ENCODE measurements at places on chromosomes 7 and 10.

DNA sequence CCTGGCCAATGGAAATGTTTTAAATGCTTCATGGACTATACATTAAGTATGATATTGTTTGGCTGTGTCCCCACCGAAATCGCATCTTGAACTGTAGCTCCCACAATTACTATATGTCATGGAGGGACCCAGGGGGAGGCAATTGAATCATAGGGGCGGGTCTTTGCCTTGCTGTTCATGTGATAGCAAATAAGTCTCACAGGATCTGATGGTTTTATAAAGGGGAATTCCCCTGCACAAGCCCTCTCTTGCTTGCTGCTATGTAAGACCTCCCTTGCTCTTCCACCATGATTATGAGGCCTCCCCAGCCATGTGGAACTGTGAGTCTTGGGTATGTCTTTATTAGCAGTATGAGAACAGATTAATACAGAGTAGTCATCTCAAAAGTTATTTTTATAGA lies 32.4 kb upstream of the GRB10 start:
- no peak for DNase-seq

- no peak for DNase-seq
Measured at GRCh38 chr7:12066521-12066920, 144.6 kb upstream of the TMEM106B start.

GRCh38 chr10:131533846-131534526 lies 222.5 kb upstream of the TCERG1L start:
- DNase-seq, result no peak

DNA sequence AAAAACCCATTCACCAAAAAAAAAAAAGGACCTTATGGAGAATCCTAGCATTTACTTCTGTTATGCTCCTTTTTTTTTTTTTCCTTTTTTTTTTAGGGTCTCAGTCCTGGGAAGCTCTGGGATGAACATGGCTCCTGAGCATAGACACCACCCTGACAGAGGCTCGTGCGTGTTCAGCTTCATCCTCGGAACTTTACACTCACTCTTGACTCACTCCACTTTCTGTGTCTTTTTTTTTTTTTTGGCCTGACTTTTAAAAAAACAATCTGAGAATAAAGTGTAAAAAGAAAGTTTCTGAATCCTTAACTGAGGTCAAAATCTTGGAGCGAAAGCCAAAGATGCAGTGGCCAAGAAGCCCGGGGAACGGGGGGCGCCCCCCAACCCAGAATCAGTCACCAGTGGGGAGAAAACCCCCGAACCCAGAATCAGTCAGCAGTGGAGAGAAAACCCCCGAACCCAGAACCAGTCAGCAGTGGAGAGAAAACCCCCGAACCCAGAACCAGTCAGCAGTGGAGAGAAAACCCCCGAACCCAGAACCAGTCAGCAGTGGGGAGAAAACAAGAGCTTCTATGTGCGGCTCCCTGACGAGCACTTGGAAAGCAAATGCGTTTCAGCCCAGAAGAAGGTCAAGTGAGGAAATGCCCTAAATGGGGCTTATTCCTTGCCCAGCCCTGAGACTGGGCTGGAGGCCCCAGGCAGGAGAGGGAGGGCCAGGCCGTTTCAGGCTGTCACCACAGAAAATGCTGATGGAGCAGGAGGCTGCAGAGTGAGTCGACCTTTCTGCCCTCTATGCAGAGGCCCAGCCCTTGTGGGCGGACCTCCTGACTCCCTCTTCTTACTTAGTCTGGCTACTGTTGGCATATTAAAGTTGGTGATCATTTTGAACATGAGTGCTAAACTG lies 19.0 kb upstream of the PFKP start:
- DNase-seq, result no peak

DNA sequence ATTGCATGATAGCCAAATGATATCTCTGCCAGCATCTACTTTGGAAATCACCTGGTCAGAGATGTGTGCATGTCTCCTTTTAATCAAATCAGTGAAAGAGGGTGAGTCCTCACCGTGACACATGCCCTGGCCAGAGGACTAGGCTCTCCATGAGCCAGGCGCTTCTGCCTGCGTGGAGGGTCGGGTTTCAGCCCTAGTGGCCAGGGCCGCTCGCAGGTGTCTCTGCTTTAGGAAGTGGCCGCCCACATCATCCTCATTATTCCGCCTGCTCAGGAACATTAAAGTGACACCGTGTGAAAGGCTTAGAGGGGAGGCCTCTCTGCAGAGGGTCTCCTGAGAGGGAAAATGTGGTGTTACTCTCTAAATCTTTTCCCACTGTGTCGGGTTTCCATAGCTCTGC lies 173.6 kb upstream of the PRKCQ start:
- no peak for DNase-seq

DNA sequence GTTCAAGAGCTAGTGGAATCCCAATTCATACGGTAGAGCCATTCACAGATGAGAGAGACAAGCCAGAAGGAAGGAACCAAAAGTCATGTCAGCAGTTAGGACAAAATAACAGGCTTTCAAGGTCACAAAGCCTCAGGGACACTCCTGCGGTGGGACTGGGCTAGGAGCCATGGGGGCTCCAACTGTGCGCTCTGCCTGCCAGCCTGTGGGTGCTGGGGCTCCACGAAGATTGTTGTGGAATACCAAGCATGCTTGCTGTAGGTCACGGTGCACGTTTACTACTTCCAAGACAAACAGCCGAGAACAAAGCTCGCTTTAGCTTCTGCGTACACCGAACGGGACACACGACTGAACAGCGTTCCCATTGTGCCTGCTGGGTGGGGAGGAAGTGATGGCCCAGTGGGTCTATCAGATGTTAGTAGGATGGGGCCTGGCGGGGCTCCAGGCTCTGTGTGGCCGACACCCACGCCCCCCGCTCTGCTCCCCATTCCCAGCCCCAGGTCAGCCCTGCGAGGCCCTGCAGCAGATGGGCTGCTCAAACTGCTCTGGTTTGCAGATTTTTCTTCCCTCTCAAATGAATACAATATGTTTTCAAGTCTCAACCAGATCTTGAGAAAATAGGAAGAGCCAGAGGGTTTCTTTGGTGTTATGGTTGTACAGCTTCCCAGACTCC lies 158.9 kb downstream of the EGFR start:
- DNase-seq, result no peak

- no peak for DNase-seq
Measured at GRCh38 chr7:49527182-49527581, 246.3 kb upstream of the VWC2 start.

- DNase-seq, result no peak
Measured at GRCh38 chr7:133183042-133183794, 69.7 kb upstream of the EXOC4 start.

DNA sequence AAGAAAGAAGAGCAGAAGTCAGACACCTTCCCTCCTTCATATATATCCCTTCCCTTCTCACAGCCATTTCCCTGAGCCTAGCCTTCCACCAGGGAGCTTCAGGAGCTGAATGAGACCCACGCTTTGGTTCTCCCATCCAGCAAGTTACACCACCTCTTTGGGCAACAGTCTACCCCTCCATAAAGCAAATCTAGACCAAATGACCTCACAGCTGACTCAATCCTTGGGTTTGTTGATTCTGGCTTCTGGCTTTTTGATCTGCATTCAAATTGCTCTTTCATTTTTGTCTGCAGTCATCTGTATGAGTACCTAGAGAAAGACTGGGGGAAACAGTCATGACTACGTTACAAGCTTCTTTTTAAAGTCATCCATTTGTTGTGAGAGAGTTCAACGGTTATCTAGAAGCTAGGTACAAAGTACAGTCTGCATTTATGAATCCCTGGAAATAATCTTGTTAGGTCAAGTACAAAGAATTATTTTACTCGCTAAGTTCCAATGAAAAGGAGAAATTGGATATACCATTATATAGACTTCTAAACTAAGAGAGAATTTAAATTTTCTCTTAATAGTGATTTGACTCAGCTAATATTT lies 86.3 kb downstream of the RAB11FIP2 start:
- DNase-seq, result no peak

- DNase-seq, result no peak
Measured at GRCh38 chr7:156889089-156889488, 3.9 kb downstream of the LMBR1 start.

- DNase-seq, result no peak
Measured at GRCh38 chr7:91694351-91694841, 186.1 kb downstream of the MTERF1 start.

GRCh38 chr10:88802523-88803285 lies at the start of gene LIPM:
Gene LIPM, plus strand, starts transcription at chr10:88802730. Its CDS starts 167 bp downstream, at chr10:88802897.
- DNase-seq, result no peak

GRCh38 chr7:85023066-85023712 lies 163.7 kb downstream of the SEMA3D start:
- no peak for DNase-seq

DNA sequence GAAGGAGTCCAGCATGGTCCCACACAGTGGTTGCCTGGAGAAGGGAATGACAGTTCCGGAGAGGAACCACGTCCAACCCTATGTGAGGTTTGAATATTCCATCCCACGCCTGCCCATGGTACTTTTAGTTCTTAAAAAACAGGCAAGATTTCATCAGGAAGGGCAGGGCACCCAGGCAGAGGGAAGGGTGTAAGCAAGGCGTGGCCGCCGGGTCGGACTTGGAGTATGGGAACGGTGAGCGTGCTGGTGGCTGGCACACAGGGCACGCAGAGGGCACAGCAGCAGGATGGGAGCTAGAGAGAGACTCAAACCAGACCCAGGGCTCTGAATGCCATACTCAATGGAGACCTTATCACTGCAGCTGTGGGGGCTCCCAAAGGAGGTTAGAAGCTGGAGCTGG lies 34.3 kb downstream of the FAM53B start:
- no peak for DNase-seq

DNA sequence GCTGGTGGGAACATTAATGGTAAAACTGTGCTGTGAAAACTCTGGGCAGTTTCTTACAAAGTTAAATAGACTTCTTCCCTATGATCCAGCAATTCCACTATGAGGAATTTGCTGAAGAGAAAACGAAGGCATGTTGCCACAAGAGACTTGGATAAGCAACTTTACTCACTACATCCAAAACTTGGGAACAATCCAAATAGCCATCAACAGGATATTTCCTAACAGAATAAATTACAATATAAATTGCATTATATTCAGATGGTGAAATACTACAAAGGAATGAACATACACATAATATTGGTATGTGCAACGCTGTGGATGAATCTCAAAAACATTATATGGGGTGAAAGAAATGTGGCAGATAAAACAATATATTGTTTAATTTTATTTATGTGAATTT lies 21.4 kb upstream of the MKI67 start:
- DNase-seq, result no peak

- DNase-seq, result no peak
Measured at GRCh38 chr10:31253237-31253636, 65.8 kb upstream of the ZEB1 start.

GRCh38 chr10:100141446-100142087 lies 44.3 kb downstream of the ERLIN1 start:
- no peak for DNase-seq

DNA sequence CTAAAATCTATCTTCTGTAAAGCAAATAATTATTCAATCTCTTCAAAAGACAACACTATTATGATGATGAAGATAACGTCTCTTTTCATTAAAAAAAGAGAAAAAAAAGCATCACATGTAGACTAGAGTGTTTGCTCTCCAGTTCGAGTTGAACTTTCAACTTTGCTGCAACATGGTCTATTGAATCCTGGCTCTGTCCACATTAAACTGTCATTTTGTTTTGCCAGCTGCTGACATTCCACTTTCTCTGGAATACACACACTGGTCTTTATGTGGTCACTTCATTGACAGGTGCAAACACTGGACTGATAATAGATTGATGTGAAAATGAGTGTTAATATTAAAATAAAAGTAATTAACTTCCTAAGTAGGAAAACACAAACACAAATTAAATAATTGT lies 61.7 kb downstream of the PTF1A start:
- DNase-seq, result no peak

DNA sequence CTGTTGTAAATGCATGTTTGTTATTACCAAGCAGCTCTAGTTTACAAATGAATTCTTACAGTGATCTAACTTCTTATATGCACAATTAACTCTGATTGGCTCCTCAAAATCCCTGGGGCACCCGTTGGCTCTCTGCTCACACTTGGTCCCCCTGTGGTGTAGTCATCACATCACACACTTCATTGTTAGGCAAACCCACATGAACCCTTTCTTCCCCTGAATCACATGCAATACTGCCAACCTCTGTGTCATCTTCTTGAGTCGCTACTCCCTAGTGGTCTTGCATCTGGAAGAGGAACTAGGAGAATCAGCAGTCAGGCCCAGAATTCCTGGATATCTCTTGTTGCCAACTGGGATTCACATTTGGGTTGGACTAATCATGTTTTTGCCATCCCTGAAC lies 73.1 kb downstream of the CD36 start:
- no peak for DNase-seq

GRCh38 chr7:5699467-5700384 lies 81.7 kb downstream of the RNF216 start:
- no peak for DNase-seq

- DNase-seq, result no peak
Measured at GRCh38 chr7:11702938-11703337, 129.1 kb downstream of the THSD7A start.

DNA sequence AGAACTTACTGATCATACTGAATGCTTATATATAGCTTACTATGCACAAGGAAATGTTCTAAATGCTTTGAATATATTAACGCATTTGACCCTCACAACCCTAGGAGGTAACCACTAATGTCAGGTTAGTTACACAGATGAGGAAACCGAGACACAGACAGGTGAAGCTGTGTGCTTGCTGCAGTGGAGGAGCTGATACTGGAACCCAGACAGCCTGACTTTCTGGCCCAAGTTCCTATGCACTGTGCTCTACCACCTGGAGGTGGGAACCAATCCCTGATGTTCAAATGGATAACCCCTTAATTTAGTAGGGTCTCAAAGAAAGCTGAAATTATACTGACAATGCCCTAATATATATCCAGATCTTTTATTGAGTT lies 119.6 kb downstream of the SORBS1 start:
- no peak for DNase-seq

- no peak for DNase-seq
Measured at GRCh38 chr7:2012044-2012900, 220.5 kb downstream of the MAD1L1 start.

GRCh38 chr10:102432162-102432950 lies at the start of gene CUEDC2:
Gene CUEDC2, minus strand, starts transcription at chr10:102432574. Its CDS starts 7,386 bp downstream, at chr10:102425188.
- peak; percentile 80 for DNase-seq

GRCh38 chr7:52504561-52504960 lies 530.9 kb upstream of the POM121L12 start:
- no peak for DNase-seq

GRCh38 chr7:77450613-77451012 lies 34.5 kb upstream of the GSAP start:
- DNase-seq, result no peak

DNA sequence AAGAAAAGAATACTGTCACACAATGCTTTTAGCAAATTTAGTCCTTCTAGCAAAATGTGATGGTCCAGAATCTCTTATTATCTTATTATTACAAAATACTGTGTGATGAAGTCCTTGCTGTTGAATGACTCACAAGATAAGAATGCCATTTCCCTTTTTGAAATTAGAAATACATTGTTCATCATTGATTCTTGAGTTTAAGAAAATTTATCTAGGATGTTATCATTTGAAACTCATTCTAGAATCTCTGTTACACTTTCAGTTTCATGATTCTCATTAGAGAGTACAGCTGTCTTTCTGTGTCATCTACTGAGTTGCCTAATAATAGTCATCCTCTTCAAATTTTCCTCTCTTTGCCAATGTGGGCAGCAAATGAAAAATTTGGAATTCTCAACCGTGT lies 9.6 kb downstream of the ZKSCAN5 start:
- no peak for DNase-seq

Measured in esophagus squamous epithelium (tissue), 5 donors.